ENCODE measurements at places on chromosomes 2 and 18.

DNA sequence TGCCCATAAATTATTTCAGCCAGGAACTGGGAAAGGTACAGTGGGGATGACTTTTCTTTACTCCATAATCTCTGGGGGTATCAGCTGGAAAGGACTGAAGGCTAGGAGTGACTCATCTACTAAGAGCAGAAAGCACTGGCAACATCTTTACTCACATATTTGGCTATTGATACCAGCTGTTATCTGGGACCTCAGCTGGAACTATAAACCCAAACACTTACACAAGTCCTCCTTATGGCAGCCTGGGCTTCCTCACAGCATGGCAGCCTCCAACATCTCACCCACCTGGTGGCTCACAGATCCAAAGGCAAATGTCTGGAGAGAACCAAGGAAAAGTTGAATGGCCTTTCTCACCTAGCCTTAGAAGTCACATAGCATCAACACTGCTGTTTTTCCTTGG lies 379.0 kb upstream of the RND3 start:
- DNase-seq = no peak

- DNase-seq = no peak
Measured at GRCh38 chr18:49276680-49277079, 183.8 kb downstream of the DYM start.

GRCh38 chr2:234981197-234982095 lies 29.6 kb downstream of the SH3BP4 start:
- DNase-seq = no peak

DNA sequence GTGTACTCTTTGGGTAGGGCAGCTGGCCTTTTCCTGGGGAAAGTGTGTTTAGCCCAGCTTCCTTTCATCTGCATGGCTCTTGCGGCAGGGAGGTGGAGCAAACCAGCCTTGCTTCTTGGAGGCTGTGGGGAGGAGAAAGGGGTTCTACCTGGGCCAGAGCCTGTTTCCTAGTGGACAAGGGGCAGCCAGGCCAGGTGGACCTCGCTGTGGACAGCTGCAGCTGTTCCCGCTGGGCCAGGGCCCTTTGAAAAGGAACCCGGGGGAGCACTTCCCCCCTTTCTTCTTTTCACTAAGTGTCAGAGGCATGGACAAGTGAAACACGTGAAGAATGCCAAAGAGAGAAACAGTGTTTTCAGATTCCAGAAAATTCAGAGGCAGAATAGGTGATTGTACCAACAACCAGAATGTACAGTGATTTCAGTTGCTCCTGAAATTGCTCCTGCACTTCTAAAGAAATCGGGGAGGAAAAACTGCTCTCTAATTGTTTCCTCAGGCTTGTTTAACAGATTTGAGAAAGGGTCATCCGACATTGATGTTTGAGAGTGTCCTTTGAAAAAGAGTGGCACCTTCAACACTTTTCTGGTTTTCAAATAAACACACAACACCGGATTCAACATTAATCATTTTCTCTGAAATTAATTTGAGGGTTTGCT lies 3.9 kb downstream of the GLI2 start:
- DNase-seq = no peak

DNA sequence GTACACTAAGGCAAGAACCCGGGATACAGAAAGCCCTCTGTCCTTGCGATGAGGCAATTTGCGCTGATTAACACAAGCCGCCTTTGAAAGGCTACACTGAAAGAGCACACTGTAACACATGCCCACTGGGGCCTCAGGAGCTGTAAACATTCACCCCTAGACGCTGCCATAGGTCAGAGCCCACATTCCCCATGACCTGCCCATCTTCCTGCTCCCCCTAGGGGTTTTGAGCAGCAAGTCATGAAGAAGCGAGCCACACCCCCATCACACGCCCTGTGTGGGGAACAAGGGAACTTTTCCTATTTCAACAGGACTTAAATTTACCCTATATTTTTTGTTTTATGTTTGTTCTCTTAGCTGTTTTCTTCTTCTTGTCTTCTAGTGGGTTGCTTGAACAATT lies 47.8 kb upstream of the SLC4A10 start:
- no peak for DNase-seq

DNA sequence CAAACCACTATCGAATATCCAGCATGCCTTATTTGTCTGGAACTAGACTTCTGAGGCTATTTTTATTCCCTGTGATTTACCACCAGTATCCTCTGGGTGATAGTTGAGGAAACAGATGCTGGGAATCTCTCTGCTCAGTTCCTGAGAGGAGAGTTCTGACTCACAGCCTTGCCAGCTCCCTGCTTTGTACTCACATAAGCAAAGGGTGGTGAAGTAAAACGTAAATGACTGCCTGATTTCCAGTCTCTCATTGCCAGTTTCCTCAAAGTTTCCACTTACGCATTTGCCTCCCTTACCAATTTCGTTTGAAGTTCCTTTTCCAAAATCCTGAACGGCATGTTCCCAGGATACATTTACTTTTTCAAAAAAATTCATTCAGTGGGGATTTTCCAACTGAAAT lies 69.2 kb upstream of the HNRNPA3 start:
- DNase-seq = no peak

DNA sequence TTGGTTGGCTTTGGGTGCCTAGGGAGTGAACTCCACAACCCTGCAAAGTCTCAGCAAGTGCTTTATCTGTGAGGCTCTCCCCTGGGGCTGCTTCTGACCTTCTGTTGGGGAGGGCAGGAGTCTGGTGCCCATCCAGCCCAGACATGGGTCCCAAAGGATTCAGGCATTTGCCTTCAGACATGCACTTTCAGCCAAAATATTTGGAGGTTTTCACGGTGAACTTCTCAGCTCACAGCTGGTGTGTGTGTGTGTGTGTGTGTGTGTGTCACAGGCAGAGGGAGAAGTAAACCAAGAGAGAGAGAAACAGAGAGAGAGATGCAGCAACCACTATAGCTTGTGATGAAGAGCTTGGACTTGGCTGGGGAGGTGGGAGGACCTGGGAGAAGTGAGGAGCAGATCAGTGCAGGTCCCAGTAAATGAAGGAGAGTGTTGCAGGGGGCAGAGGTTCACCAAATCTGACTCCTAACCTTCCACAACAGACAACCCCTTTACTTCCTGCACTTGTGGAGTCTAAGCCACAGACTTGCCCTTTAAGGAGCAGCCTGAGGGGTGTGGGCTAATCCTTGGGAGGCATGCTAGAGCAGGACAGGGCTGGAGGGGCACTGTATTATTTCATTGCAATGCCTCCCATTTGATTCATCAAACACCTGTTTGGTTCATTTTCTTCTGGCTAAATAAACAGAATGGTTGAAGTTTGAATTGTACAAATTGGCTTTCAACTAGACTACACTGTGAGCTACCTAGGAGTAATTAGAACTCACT lies 14.1 kb downstream of the SLC9A4 start:
- no peak for DNase-seq

DNA sequence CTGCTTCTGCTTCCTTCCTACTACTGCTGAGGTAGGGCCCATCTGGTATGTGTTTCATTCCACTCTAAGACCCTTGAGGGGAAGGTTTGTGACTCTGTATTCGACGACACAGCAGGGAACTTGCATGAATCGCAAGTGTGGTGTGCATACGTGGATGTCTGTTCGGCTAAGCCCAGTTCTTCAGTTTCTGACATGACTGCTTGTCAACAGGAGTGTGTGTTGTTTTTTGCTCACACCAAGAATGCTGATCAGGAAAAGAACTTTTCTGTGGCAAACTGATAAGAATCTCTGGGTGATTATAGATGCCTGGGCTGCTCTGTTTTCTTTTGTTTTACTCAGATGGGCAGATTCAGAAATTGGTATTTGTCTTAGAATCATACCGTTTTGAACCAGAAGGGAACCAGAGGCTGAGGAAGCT lies 22.0 kb downstream of the TNFRSF11A start:
- DNase-seq = no peak

GRCh38 chr2:224562831-224563230 lies 22.3 kb downstream of the CUL3 start:
- no peak for DNase-seq

- DNase-seq = no peak
Measured at GRCh38 chr2:169906731-169907130, 79.5 kb downstream of the UBR3 start.

GRCh38 chr2:201383136-201383535 lies 26.0 kb upstream of the FLACC1 start:
- no peak for DNase-seq

GRCh38 chr2:58073751-58074150 lies 27.1 kb downstream of the VRK2 start:
- DNase-seq = no peak

DNA sequence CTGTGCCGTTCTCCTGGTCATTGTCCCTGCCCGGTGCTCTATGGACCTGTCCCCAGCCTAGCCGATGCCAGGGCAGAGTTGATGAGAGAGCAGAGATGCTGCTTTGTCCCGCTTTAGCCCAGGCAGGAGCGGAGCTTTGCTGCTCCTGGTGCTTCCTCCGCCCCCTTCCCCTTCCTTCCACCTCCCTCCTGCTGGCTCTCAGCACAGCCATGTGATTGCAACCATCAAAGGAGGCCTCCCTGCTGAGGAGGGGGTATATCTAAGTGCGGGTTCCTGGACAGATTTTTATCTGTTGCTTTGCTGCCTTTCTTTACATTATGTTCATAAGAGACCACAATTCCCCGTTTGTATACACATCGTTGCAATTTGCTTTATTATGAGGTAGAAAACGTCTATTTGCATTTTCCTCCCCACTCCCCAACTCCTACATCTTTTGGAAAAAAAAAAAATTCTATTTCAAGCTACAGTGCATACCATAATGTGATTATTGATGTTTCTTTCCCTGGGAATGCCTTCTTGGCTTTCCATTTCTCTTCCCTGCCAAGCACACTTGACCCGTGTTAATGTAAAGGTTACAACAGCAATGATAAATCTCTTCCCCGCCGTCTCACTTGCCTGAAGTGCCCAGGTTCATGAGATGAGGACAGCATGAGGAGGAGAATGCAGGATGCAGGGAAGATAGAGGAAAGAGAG lies 25.4 kb downstream of the ALPK2 start:
- no peak for DNase-seq

DNA sequence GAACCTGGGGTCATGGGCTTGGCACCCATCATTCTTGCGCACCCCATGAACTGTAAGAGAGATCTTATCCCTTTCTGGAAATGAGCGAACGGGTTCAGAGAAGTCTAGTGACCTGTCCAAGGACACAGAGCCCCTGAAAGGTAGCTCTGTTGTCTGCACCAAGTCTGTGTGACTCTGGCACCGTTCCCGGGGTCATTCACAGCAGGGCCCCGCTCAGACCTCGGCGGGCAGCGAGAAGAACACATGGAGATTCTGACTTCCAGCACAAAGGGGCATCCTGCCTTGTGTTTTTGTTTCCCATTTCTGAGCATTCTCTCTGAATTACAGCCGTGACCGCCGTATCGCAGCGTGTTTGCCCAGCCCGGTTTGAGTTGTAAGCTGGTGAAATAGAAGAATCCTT lies 231.7 kb downstream of the KLHL29 start:
- DNase-seq = no peak

- DNase-seq = no peak
Measured at GRCh38 chr2:180983468-180984242, 3.2 kb downstream of the UBE2E3 start.

- DNase-seq = no peak
Measured at GRCh38 chr2:233323851-233324250, 16.2 kb downstream of the SAG start.

DNA sequence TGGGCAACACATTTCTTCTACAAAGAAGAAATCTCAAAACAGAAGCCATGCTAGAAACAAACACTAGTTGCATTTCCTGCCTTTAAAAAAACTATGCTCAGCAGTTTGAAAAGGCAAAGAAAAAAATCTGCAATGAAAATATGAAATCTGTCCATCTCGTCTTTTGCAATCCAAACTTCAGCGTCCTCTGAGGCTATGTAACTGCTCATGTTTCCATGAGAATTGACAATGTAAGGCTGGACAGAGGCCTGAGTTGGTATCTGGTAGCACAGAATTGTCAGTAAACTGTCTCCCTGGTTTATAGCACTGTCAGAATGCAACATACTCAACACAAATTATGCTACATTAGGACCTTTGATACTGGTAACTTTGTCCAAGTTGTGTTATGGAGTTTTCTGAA lies 429.9 kb downstream of the ARHGAP15 start:
- no peak for DNase-seq

DNA sequence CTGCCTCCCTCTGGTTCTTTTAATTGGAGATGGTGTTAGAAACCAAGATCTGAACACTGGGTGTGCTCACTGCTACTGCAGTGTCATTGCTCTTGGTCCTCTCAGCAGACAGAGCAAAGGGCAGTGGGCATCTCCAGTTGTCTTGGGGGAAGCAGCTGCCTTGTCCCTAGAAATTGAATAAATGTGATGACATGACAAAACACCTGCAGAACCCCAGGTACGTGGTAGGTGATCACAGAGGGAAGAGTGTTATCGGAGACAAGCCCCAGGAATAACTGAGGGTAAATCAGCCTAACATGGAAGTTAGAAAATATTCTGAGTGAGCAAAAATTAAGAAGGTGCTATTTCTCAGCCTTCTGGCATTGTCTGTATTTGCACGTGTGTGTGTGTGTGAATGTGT lies 311.9 kb upstream of the HDAC4 start:
- DNase-seq = no peak

DNA sequence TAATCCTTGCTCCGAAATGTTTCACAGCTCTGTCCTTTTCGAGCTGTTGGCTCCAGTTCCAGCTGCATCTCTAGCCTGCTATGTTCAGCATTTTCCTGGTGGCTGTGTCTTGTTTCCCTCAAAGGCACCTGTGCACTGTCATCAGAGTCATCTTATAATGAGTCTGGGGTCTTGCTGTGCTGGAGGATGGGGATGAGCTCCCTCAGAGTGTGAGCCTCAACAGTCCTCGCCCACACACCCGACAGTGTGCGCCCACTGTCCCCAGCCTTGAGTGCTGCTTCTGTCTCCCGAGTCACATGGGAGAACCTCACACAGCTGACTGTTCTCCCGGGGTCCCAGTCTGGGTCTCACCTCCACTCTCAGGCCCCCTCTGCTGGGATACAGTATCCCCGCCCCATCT lies 25.4 kb downstream of the SPP2 start:
- DNase-seq = no peak

DNA sequence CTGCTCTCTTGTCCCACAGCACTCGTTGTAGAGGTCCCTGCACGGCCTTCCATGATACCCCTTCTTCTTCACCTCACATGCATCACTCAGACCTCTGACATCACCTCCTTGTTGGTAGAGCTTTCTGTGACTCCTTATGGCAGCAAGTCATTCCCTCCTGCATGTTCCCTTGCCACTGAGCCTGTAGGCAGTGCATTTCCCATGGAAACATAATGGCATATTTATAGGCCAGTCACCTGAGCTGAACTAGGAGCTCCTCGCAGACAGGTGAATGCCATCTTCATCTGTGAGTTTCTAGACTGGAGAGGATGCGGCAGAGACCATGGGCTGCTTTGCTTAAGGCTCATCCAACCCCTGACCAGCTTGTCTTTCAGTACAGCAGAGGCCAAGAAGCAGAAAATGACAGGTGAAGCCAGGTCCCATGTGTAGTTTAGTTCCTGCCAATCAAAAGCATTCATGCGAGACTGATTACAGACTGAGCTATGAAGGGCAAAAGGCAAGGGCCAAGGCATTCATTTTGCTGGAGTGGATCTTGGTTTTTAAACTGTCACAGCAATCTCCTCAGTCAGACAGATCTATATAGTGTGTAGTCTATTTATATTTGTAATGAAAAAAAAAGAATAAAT lies 59.4 kb upstream of the NEDD4L start:
- DNase-seq = peak; percentile 20

Data from NCI-H1436 treated with DMSO at 0.1 percent for 48 hours (cell line).